ENCODE measurements at places on chromosomes 2 and 18.

GRCh38 chr18:50297621-50298442 is 10.3 kb upstream of the CXXC1 start:
- peak; percentile 22 for DNase-seq

DNA sequence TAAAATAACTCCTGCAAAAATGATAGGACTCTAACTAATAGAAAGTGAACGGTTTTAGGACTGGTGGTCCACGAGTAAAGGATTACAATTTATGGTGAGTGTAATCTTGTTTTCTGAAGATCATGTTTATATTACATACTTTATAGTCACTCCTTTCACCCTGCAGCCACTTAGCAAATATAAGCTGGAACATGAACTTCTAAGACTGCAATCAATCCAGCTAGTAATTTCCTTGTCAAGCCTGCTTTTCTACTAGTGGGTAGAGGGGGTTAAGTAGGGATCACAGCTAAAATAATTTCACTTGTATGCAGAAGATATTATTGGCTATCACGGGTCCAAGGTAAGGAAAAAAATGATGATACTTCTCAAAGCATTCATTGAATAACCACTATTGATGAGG is 125.5 kb upstream of the NETO1 start:
- DNase-seq, result no peak

DNA sequence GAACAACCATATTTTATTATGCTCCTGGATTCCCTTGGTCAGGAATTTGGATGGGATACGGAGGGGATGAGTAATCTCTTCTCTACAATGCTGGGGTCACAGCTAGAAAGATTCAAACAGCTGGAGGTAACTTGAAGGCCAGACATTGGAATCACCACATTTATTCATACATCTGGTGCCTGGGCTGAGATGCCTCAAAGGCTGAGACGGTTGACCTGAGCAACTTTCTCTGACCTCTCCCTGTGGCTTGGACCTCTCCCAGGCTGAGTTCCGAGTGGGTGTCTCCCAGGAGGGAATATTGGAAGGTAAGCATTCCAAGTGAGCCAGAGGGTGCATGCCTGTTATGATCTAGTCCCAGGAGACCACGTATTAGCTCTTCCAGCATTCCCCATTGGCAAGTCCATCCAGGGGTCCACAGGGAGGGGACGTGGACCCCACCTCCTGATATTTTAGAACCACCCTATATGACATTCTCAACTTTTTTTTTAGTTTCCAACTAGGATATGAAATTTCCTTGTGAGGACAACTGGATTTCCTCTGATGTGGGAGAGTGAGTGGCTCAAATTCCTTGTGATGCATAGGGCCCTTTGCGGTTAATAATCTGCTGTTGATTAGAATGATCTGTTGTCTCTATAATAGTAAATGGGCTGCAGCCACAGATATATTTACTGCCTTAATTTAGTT is 101.8 kb downstream of the MRPS9 start:
- no peak for DNase-seq

DNA sequence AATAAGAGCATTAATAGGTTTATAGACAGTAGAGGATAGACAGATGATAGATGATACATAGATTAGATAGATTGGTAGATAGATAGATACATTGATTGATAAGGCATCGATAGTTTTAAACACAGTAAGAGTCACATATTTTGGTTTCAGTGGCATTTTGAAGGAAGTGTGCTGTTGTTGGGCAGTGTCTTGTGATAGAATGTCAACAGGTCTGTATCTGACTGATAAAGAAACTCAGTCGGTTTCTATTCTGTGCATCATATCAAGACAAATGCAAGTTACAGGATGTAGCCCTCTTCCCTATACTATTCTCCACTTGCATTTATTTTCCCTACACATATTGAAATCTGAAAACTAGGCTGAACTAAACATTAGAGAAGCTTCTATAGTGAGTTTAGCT is 1229.0 kb upstream of the ZEB2 start:
- DNase-seq, result no peak

DNA sequence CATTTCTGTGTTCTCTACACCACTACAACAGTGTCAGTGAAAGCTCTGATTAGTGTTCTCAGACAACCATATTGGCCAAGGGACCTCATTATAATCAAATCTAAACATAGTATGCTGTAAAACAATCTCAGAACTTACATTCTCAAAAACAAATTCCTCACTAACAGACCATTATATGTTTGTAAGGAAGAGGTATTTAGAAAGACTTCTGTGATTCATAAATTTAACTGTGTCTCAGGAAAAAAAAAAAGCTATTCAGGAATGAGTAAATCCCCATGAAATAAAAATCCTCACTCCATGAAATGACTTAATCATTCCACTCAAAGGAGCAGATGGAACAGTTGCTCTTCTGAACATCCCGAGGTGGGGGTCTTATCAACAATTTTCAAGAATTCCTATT is 413.0 kb downstream of the CDH2 start:
- DNase-seq, result no peak

GRCh38 chr2:228658998-228659397 is 477.5 kb upstream of the SPHKAP start:
- DNase-seq, result no peak

GRCh38 chr18:38940863-38941531 is 1375.4 kb upstream of the CELF4 start:
- peak; percentile 79 for DNase-seq

DNA sequence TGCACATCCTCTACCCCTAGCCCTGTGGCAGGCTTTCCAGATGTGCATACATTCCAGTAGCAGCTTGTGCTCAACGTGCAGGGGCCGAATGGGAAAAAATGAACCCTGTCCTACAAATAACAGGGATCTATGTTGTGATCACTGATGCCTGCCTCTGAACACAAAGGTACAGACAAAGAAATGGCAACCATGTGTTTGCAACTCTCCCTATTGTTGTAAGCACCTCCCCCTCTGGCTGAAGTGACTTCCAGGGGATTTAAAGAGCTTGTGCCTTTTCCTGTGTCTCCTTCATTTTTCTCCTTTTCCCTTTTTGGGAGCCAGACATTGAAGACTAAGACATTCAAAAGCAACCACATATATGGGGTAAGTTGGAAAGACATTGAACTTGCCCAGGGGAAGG is 21.6 kb downstream of the ARHGAP25 start:
- no peak for DNase-seq

- DNase-seq, result no peak
These were observed 106.2 kb upstream of the EPC2 start for GRCh38 chr2:148538375-148538774.

GRCh38 chr2:22893761-22894517 is 491.0 kb upstream of the KLHL29 start:
- no peak for DNase-seq

GRCh38 chr2:39738936-39739335 is 40.1 kb downstream of the THUMPD2 start:
- no peak for DNase-seq

GRCh38 chr18:75269124-75269680 is 58.6 kb downstream of the TSHZ1 start:
- DNase-seq, result no peak

DNA sequence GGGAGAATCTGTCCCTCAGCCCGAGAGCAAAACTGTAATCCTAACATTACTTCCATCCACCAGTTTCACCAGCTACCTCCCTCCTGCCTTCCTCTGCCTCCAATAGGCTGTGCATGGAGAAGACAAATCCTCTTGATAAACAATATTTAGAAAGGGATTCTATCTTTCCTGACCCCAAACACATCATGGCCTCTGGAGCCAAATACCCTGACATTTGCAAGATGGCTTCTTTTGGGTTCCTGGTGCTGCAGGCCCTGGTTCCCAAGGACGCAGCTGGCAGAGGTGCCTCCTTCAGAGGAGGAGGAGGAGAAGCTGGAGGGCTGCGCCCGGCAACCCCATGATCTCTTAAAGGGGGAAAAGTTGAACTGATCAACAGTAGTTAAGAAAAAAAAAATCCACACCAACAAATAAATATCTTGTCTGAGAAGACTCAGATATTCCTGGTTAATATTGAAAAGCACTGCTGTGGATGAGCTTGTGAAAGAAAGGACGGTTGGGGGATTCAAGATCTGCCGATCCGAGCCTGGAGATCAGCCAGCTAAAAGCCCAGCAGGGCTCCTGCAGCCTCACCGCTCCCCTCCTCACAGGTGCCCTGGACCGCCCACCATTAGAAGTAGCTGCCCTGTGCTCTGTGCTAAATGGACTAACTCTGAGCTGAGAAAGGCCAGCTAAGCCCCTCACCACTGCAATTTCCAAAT is 116.8 kb downstream of the MSH2 start:
- no peak for DNase-seq

DNA sequence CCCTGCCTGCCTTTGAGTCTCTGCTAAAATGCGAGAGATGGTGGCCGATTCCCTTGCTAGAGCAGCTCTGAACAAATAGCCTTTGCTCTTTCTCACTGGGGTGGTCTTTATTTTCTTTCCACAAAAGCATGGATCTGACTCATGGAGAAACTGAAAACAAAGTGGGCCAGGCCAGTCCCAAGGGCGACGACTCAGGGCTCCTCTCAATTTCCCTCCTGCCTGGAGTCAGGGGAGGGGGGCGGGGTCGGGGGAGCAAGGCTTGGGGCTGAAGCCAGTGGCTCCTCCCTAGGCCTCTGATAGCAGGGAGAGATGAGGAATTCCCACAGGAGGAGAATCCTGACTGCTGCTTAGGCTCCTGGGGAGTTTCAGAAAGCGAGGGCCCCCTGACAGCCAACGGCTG is 17.1 kb upstream of the IL1R2 start:
- no peak for DNase-seq

DNA sequence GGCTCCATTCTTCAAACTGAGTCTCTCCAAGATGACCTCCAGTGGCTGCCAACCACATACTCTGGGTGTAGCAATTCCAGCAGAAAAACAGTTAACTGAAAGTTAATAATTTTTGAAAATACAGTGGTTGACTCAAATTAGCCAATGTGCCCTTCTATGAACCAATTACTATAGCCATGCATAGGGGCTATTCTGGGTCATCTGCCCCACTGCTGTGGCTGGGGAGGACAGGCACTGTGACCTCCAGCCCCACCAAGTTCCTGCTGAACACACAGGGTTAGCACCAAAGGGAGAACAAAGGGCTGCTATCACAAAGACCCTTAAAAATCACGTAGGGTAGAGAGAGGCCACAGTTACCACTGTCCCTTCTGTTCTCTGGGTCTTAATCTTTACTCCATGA is 123.0 kb downstream of the IRS1 start:
- DNase-seq, result no peak

DNA sequence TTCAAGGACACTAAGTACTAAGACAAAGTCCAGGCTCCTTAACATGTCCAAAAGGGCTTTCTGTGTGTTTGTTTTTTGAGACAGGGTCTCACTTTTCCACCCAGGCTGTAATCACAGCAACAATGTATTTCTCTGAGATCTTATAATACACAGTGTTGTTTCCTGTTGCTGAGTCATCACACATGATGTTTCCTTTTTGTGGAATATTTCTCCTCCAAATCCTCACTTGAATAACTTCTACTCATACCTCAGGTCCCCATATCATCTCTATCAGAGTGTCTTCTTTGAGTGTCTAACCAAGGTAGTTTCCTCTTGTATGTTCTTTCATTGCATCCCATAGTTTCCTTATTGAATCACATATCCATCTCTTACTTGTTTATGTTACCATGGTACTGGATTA is 632.0 kb upstream of the PIK3C3 start:
- no peak for DNase-seq

GRCh38 chr2:201608021-201608420 is 35.3 kb downstream of the TMEM237 start:
- no peak for DNase-seq

DNA sequence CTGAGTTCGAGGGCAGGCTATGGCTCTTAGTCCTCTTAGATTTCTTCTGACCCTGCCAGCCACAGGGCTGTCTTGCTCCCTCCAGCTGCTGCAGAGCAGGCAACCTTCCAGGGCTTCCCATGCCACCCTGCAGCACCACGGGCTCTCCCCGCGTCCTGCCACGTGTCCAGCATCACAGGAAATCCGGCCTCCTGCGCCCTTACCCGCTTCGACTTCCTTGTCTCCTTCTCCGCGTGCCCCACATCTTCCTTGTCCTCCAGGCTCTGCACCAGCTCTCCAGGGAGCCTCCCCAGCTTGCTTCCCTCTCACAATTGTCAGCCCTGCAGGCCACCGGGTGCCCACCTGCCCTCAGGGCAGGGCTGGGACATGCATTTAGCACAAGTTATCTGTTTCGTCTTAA is 253.5 kb downstream of the DCDC2C start:
- DNase-seq, result no peak

DNA sequence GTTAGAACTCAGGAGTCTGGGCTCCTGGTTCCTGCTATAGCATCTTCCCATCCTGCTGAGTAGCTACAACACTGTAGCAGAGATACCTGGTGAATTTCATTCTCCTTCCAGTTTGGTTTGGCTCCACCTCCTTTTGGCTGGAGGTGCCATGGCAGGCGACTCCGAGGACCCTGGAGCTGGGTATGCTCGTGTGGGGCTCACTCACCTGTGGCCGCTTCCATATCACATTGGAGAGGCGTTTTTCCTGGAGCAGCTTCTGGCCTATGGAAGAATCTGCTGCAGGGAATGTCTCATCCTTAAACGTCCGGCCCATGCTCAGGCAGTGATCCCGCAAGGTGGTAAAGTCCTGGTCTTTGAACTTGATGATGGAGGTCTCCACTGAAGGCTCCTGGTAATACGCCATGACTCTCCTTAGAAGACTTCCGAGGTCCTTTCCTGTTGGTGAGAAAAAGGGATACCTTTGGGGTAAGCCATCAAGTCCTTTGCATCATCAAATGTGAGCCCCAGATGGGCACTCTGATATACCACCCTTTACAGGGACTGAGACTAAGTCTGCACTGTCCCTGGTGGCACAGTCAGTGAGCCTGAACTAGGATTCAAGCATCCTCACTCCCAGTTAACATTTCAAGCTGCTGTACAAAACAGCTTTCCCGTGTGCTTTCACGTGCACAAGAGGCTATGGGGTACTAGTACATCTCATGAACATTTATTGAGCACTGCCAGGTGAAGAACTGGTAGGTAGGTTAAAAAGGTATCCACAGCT is 20.1 kb downstream of the CAPN13 start:
- no peak for DNase-seq

- DNase-seq, result no peak
These were observed 126.9 kb downstream of the NFATC1 start for GRCh38 chr18:79522451-79523205.

- DNase-seq, result no peak
These were observed 1.7 kb upstream of the LDLRAD4 start for GRCh38 chr18:13216711-13217465.

DNA sequence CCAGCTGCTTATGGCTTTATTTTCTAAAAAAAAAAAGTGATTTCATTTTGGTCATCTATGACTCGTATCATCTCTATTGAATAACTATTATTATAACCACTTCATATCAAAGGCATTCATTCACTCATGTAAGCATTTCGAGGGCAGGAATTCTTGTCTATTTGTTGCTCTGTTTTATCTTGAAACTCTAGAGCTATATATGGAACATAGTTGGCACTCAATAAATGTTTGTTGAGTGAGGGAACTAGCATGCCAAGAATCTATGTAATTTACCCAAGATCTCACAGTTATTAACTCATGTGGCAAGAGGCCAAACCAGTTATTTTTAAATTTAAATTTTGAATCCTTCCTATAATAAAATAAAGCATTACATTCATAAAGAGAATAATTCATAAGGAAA is 470.1 kb downstream of the TMX3 start:
- no peak for DNase-seq
